ENCODE measurements at places on chromosomes 1 and 21.

DNA sequence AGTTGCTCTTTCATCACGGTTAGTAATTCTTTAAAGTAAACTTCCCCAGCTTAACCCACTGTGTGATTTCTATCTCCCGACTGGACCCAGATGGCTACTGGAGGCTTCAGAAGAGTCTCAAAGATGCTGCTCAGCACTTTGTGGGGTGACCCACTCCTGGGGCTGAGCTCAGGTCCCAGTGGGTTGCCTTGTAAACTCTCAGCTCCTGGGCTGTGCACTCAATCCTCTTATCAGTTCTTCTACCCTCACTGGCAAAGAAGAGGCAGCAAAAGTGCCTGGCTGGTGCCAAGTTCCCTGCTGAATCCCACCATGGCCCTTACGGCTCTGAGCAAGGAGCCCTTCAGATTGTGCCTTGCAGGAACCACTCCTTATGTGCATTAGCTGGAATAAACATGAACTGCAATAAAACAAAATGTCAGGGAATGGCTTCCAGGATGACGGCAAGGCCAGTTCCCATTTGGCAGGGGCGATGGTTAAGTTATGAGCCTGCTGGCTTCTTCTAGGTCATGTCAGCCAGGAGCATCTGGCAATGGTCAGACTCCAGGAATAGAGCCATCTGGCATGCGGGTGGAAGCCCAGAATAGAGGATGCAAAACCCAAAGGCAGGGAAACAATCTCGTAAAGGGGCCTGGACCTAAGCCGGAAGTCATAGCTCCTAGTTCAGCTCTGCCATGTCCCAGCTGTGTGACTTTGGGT is 6.8 kb downstream of the MYOC start:
- peak; percentile 8 for DNase-seq

GRCh38 chr1:98732985-98733781 is 71.7 kb downstream of the SNX7 start:
- DNase-seq: no peak

DNA sequence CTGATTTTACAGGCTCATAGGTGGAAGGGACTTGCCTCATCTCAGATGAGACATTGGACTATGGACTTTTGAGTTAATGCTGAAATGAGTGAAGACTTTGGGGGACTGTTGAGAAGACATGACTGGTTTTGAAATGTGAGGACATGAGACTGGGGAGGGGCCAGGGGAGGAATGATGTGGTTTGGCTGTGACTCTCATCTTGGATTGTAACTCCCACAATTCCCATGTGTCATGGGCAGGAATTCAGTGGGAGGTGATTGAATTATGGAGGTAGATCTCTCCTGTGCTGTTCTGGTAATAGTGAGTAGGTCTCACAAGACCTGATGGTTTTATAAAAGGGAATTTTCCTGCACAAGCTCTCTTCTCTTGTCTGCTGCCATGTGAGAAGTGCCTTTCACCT is 20.8 kb downstream of the SCYL3 start:
- no peak for DNase-seq

GRCh38 chr21:36729310-36729970 is 30.5 kb downstream of the SIM2 start:
- DNase-seq: no peak

DNA sequence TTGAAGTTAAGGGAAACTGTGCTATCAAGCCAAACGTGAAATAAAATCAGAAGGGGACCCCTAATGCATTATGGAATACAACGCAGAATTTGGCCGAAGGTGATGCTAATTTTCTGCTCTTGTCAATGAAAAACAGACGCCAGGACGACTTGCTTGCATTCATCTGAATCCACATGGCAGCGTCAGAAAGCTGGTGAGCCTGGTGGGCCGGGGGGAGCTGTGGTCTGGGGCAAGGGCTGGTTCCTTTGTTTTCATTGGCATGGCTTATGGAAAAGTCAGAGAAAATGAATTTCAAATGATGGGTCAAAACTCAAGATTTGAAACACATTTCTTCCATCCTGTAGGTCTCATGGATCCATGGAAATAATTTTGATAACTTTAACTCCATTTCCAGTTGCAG is 86.4 kb upstream of the RUNX1 start:
- no peak for DNase-seq

Measured in thoracic aorta (tissue), 2 donors.